ENCODE measurements at places on chromosomes 11 and 22.

DNA sequence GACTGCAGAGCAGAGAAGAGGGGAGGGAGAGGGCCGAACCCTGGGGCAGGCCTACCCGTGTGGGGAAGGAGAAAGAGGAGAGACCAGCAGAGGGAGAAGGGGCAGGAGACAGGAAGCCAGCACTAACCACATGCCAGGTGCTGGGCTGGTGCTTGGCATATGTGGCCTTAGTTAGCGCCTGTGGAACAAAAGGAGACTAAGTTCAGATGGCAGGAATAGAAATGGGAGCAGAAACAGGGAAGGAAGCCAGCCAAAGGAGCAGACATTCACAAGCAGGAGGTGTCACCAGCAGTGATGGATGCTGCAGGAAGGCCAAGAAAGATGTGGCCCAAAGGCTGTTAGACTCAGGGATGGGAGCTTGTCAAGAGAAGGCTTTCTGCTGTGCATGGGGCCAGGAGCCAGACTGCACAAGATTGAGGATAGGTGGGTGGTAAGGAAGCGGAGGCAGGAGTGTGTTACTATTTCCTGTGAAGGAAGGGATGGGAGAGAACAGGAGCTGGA is 26.7 kb downstream of the TREH start:
- H3K4me1 ChIP-seq: no peaks in the 10 kb centered on the region
- no peak overlapping the region for H3K4me3 ChIP-seq
- DNase-seq: no peak
- H3K36me3 ChIP-seq: no peaks in the 10 kb centered on the region

DNA sequence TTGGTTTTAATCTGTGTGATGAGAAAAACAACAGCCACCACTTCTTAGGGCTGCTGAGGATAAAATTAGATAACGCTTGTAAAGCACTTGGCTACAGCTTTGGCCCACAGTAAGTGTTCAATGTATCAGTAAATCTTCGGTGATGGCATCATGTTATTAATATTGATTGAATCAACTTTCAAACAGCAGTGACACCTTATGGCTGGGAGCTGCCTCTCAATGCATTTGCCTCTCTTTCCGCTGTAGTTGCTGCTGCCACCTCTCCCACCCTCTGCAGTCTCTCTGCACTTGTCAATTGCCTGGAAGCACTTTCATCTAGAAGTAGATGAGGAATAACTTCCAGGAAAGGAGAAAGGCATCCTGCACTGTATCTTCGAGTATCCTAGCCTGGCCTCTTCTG is 491.1 kb downstream of the OPCML start:
- no peaks in the 10 kb centered on the region for H3K27me3 ChIP-seq
- no peak overlapping the region for H3K27ac ChIP-seq
- no peaks in the 10 kb centered on the region for H3K36me3 ChIP-seq
- H3K4me1 ChIP-seq: no peaks in the 10 kb centered on the region
- no peak overlapping the region for H3K4me3 ChIP-seq

DNA sequence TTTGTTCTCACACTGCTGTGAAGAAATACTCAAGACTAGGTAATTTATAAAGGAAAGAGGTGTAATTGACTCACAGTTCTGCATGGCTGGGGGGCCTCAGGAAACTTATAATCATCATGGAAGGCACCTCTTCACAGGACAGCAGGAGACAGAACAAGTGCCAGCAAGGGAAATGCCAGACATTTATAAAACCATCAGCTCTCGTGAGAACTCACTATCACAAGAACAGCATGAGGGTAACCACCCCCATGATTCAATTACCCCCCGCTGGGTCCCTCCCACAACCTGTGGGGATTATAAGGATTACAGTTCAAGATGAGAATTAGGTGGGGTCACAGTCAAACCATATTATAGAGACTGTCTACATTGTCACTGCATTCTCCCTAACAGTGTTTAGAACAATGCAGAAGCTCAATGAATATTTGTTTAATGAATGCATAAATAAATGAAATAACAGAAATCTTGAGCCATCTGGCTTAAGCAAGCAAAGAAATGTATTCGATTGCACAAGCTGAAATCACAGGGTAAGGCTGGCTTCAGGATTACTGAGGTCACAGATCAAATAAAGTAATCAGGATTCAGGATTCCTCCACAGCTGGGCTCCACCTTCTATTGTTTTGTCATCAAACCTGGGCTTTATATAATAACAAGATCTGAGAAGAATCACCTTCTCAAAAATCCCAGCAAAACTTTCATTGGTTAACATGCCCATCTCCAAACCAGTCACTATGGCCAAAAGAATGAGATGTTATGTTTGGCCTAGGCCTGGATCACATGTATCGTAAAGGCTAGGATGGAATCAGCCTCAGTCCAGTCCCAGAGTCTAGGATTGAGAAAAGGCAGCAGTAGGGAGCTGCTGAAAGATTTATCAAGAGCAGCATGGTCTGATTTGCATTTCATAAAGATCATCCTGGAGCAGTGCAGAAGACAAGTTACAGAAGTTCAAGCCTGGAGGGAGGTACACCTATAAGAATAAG is 137.8 kb upstream of the UBASH3B start:
- no peak for DNase-seq
- no peaks in the 10 kb centered on the region for H3K36me3 ChIP-seq
- peaks cover 7% of the 10 kb centered on the region for H3K27me3 ChIP-seq
- H3K4me3 ChIP-seq: no peak overlapping the region
- H3K4me1 ChIP-seq: no peaks in the 10 kb centered on the region

- no peak for DNase-seq
- H3K4me3 ChIP-seq: no peak overlapping the region
- H3K27me3 ChIP-seq: no peaks in the 10 kb centered on the region
- no peaks in the 10 kb centered on the region for H3K4me1 ChIP-seq
Measured at GRCh38 chr11:126878913-126879482, 121.6 kb downstream of the KIRREL3 start.

GRCh38 chr11:47916361-47916841 is 64.0 kb upstream of the PTPRJ start:
- H3K27me3 ChIP-seq: no peaks in the 10 kb centered on the region
- no peak overlapping the region for H3K4me3 ChIP-seq
- no peak for DNase-seq
- H3K27ac ChIP-seq: no peak overlapping the region

GRCh38 chr11:30935861-30936260 is 349.7 kb upstream of the MPPED2 start:
- no peak overlapping the region for H3K4me3 ChIP-seq
- DNase-seq: no peak
- H3K4me1 ChIP-seq: no peaks in the 10 kb centered on the region
- no peak overlapping the region for H3K27ac ChIP-seq
- no peaks in the 10 kb centered on the region for H3K27me3 ChIP-seq

DNA sequence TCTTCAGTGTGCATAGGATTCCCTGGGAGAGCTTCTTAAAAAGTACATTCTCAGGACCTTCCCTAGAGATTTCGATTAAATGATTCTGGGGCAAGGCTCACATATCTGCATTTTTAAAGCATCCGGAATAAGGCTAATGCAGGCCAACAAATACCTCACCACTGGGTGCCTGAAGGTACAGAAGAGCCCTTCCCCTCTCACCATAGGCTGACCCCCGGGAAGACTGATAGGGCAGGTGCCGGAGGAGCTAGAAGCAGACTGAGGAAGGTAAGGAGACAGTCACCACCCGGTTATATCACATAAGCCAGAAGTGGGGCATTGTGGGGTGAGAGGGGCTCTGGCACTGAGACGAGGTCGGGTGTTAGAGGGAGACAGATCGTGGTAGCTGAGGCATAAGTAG is 1059.3 kb downstream of the NTM start:
- no peaks in the 10 kb centered on the region for H3K27me3 ChIP-seq
- DNase-seq: no peak
- H3K4me3 ChIP-seq: no peak overlapping the region
- no peak overlapping the region for H3K27ac ChIP-seq
- H3K36me3 ChIP-seq: no peaks in the 10 kb centered on the region

- H3K36me3 ChIP-seq: no peaks in the 10 kb centered on the region
- no peak overlapping the region for H3K4me3 ChIP-seq
- H3K4me1 ChIP-seq: no peaks in the 10 kb centered on the region
- H3K27me3 ChIP-seq: peaks cover 7% of the 10 kb centered on the region
- H3K27ac ChIP-seq: no peak overlapping the region
- no peak for DNase-seq
Measured at GRCh38 chr22:22073769-22074561, 91.4 kb upstream of the TOP3B start.

DNA sequence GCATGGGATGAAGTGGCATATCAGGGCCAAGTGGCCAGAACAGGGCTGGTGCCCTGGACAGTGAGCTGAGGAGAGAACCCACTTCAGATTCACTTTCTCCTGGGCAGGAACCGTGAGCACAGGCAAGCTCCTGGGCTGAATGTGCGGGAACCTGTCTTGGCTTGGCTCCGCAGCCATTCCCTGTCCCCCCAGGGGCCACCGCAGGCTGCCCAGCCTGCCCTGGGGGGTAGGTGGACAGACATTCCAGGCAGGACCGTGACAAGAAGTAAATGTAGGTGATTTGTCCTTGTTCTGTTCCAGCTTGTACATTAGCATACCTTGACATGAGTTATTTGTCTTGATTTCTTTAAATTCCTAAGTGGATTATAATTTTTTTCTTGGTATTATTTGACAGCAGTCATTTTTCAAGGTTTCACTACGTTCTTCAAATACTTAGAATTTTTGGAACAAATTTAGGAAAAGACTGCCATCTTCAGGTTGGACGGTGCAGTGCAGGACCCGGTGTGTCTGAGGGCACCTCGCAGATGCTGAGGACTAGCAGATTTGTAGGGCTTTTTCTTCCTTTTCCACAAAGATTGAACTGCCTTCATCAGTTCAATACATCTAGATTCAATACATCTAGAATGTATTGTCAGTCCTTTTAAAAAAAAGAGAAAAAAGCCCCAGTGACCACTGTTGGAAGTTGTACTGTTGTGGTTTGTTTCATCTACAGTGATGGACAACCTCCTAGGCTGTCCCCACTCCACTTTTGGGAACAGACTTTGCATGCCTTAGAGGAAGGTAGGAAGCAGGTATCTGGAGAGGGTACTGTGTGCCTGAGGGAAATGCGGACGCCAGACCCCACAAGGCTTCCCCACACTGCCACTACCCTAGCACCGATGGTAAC is 115.1 kb upstream of the RASSF10 start:
- no peak overlapping the region for H3K27ac ChIP-seq
- no peaks in the 10 kb centered on the region for H3K36me3 ChIP-seq
- H3K27me3 ChIP-seq: peaks cover 5% of the 10 kb centered on the region
- no peaks in the 10 kb centered on the region for H3K4me1 ChIP-seq

DNA sequence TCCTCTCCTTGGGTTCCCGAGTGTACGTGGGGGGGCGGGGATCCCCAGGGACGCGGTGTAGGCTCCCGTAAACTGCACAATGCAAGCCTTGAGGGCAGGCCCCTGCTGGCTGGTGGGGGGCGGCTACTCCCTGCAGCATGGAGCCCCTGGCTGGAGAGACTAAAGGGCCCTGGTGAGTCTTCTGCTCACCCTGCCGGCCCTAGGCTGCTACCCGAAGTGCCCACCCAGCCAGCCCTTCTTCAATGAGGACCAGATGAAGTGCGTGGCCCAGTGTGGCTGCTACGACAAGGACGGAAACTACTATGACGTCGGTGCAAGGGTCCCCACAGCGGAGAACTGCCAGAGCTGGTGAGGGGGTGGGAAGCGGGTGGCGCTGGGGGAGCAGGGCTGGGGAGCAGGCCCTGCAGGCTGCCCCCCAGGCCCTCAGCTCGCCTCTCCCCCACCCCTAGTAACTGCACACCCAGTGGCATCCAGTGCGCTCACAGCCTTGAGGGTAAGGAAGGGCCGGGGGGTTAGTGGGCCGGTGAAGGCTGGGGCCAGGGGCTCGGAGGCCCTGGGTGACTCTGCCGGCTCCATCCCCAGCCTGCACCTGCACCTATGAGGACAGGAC is 16.8 kb downstream of the MUC5B start:
- H3K36me3 ChIP-seq: no peaks in the 10 kb centered on the region
- no peak for DNase-seq
- no peak overlapping the region for H3K27ac ChIP-seq
- H3K4me1 ChIP-seq: no peaks in the 10 kb centered on the region

DNA sequence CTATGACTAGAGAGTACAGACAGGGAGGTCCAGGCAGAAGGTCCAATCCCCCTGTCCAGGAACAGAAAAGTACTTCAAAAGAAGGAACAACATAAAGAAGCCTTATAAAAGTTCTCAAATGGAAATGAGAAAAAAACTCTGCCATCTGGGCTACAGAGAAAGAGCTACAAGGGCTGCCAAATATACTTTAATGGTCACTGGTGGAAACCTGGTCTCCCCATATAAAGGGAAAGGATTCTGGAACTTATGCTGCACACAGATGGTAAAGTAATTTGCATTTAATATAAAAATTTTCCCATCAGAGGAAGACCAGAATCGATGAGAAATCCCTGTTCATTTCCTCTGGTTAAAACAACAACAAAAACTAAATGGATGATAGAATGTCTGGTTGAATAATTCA is 119.4 kb upstream of the MTMR2 start:
- no peaks in the 10 kb centered on the region for H3K4me1 ChIP-seq
- no peak overlapping the region for H3K27ac ChIP-seq
- no peak for DNase-seq
- no peaks in the 10 kb centered on the region for H3K36me3 ChIP-seq
- H3K27me3 ChIP-seq: no peaks in the 10 kb centered on the region

DNA sequence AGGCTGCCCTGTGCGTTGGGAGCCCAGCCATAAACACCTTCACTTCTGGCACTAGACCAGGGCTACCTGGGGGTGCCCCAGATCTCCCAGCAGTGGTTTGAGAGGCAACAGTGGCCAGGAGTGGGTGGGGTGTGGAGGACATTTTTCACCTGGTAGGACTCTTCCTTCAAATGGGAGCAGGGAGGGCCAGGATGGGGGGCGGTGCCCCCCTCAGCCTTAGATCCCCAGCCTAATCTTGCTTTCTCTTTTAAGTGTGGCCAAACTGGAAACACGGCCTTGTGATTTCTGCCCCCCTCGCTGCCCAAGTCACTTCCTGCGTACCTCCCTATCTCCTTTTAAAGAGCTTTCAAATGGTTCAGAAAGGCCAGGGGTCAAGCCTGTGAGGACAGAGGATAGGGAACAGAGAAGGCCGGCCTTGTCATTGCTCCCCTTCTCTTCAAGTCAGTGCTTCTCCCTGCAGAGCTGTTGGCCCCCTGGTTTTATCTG is 800 bp downstream of the KCNJ5 start:
- no peak overlapping the region for H3K27ac ChIP-seq
- H3K36me3 ChIP-seq: no peaks in the 10 kb centered on the region
- no peak overlapping the region for H3K4me3 ChIP-seq
- H3K4me1 ChIP-seq: peaks cover 9% of the 10 kb centered on the region
- H3K27me3 ChIP-seq: peaks cover 20% of the 10 kb centered on the region

DNA sequence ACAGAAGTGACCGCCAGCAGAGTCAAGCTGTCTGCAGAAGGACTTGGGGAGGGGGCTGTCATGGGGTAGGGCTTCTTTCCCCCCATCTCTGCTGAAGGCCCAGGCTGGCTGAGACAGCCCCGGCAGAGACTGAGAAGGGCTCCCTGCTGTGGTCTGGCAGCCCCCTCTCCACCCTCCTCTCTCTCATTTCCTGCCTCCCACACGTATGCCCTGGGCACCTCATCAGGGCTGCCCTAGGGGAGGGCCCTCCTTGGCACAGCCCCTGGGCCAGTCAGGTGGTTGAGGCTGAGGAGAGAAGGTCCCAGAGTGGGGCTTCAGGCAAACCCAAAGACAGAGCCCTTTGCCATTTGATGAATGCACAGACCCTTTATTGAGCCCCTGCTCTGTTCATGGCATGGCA is 3.6 kb downstream of the RASD2 start:
- no peak for DNase-seq
- peaks cover 16% of the 10 kb centered on the region for H3K27me3 ChIP-seq
- H3K36me3 ChIP-seq: no peaks in the 10 kb centered on the region
- peaks cover 18% of the 10 kb centered on the region for H3K4me1 ChIP-seq

All from CD4-positive, CD25-positive, alpha-beta regulatory T cell (primary cell).